AG10803 (cell line): ENCODE measurements at places on chromosomes 3 and 15.

DNA sequence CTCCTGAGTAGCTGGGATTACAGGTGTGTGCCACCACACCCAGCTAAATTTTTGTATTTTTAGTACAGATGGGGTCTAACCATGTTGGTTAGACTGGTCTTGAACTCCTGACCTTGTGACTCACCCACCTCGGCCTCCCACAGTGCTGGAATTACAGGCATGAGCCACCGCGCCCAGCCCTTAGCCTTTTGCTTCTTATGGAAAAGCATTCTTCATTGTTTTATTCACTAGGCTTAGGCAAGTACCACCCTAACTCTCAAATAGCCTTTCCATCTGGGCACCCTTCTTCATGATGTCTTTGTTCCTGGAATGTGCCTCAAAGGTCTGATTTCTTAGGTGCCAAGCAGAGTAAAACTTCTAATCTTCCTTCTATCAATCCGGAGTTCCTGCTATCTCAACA is 641.8 kb downstream of the FHIT start:
- DNase-seq, result peak; percentile 34

DNA sequence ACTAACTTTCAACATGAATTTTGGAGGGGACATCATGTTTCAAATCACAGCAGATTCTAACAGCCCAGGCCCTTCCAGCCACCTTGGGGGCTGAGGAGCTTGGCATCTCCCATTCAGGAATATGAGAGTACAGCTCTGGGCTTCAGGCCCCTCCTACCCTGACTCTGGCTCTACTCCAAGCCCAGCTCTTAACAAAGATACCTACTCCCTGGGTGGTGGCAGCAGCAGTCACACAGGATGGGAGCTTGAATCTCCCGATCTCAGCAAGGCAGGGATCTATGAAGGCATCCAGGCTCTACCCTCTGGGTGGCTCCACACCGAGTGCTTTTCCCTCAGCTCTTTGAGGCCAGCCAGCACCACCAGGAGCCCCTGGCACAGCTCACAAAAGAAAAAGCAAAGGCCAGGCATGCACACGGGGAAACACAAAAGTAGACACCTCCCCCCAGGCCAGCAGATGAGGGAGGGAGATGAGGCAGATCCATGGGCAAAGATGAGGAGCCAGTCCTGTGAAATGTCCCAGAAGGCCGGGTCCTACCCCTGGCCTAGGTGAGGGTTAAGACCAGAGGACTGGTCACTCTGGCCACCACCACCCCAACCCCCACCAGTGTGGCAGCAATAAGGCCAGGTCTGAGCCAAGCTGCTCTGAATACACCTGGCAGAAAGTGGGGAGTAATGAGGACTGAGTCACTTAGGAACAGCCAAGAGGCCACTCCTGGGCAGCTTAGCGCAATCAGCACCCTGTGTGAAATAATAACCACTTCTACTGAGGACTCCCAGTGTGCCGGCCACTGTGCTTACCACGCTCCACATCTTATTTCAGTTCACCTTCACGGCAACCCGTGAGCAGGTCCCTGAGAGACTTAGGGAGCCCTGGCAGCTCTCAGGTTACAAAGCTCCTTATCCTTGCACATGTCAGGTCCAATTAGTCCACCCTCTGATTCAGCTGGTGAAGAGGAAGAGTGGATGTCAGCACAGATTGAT is 24.3 kb downstream of the PLA2G4F start:
- DNase-seq, result no peak

DNA sequence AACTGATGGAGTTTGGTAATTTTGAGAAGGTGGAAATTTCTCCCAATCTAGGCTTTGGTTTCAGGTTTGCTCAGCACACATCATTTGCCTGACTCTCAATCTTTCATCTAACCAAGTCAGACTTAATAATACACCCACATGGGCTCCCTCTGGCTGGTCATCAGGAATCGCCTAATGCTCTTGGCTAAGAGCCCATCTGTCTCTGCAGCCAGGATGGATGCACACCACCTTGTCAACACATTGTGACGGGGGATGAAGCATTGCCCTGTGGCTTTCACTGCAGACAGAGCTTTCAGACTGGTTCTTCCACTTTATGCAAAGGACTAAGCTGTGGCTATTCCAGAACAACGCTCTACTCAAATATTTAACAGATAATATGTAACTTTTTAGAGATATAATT is 3.0 kb upstream of the HDGFL3 start:
- peak; percentile 69 for DNase-seq

DNA sequence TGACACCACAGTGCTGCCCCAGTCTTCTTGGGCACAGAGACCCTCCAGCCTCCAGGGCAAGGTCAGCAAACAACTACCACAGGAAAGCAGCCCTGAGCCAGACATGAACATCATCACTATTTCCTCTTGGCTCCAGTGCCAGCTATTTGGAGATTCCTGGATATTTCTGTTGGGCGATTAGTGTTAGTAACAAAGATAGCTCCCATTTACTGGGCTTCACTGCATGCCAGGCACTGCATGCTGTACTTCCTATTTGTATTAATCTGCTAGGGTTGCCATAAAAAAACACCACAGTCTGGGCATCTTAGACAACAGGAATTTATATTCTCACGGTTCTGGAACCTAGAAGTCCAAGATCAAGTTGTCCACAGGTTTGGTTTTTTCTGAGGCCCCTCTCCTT is 255.1 kb upstream of the STT3B start:
- peak; percentile 62 for DNase-seq

- DNase-seq, result no peak
Measured at GRCh38 chr15:101488300-101489164, 975 bp downstream of the PCSK6 start.

GRCh38 chr3:130490241-130490640 is 26.7 kb upstream of the COL6A6 start:
- peak; percentile 29 for DNase-seq

DNA sequence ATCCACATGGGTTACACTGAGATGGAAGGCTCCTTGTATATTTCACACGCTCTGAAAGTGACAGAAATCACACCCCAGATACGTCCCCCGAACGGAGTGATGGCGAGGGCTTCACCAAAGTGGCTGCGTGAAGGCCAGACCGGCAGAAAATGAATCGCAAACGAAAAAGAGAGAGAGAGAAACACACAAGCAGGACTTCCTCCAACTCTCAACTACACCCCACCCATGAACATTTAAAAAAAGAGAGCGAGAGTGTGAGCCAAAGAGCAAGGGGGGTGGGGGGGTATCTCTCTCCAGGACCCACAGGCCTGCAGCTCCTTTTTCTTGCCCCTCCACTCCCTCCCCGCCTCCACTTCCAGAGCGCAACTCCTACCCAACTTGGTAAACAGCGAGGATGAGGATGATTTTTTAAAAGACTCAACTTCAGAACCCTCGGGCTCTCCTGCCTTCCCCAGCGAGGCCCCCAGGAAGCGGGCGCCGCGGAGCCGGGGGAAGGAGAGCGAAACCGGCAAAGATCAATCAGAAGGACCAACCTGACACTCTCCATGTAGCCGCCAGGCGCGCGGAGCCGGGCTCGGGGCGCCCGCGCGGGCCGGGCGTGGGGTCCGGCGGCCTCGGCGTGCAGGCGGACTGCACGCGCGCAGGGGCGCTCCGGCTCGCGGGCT is 519.1 kb downstream of the FOXP1 start:
- peak; percentile 56 for DNase-seq

DNA sequence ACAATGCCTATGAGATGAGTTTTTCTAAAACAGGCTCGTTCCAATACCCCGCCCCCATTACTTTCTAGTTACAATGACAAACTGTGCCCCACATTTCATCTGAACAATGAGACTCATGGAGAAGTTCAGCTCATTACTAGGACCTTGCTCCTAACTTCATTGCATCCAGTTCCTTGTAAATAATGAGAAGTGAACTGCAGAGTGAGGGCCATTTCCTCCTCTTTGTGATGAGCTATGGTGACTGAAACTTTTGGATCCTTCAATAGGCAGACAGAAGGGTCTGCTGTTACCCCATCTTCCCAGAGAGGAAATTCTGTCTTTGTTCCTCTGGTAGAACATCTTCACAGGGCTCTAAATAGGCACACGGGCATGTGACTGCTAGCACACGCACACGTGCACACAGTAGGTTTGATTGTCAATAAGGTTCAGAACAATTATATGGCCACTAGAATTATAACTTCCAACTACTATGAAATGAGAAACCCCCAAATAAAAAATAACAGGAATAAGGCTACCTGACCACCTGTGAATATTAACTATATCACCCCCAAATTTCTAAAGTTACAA is 51.8 kb downstream of the SERP1 start:
- no peak for DNase-seq
